Karpas-422 (cell line): ENCODE measurements at places on chromosomes 2 and 18. TPM values are rescaled to one million over a fixed set of nuclear protein-coding genes. Genes with fewer than 3 reads are reported as not detected.

The IFIH1 gene
- total RNA-seq, result 0.26 and 0.69 TPM in 2 replicates

The ALPG gene
- not detected in 2 replicates for total RNA-seq

DNA sequence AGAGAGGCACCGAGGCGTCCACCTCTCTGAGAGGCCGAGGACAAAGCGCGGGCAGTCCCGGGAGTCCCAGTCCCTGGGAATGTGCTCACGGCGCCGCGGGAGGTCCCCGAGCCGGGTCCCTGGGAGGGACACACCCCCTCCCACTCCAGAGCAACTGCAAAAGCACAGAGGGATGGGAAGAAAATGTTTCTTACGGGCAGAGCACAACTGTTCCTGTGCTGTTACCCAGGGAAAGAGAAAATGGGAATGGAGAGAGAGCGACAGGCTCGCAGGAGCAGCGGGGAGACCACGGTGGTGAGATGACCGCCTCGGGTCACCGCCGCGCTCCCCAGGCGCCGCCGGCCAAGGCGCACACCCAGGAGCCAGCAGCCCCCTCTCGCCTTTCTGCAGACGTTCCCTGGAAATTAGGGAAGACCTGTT lies 1.2 kb upstream of the BCL11A start:
- DNase-seq, result no peak
- peaks cover 32% of the 10 kb centered on the region for H3K4me1 ChIP-seq
- no peaks in the 10 kb centered on the region for H3K36me3 ChIP-seq
- H3K4me3 ChIP-seq, result peak overlapping the region; percentile 82
- H3K27me3 ChIP-seq, result no peaks in the 10 kb centered on the region

- no peak for DNase-seq
- no peak overlapping the region for H3K27ac ChIP-seq
- no peak overlapping the region for H3K4me3 ChIP-seq
- no peaks in the 10 kb centered on the region for H3K4me1 ChIP-seq
Observed at GRCh38 chr2:239695106-239695727, 294.4 kb upstream of the HDAC4 start.

DNA sequence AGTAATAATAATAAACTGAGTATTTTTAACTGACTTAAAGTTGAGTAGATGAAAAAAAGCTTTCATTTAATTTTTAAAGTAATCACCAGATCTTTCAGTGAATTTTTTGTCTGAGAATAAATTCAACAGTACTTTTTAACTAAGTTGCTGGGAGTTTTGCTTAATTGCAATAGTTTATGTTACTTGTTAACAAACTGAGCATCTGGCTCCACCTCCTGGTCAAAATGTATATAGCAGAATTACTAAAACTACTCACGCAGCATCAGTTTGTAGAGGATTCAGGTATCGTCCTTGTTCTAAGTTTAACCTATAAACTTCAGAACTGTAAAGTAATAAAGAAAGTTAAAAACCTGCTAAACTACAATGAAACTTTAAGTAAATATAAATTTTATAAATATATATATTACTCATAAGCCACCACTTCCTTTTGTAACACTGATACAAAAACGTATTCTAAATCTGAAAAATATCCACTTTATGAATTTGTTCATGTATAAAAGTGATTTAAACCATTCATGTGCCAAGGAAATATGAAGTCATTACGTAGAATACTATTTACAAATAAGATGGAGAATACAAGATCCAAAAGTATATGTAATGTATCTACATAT lies 21.3 kb downstream of the NOL10 start:
- DNase-seq, result peak; percentile 89
- H3K27ac ChIP-seq, result no peak overlapping the region
